Erythroblast (primary cell): ENCODE measurements at places on chromosomes 3 and 15.

GRCh38 chr15:74978503-74978902, 16.9 kb upstream of the SCAMP5 start:
- no peak for DNase-seq

DNA sequence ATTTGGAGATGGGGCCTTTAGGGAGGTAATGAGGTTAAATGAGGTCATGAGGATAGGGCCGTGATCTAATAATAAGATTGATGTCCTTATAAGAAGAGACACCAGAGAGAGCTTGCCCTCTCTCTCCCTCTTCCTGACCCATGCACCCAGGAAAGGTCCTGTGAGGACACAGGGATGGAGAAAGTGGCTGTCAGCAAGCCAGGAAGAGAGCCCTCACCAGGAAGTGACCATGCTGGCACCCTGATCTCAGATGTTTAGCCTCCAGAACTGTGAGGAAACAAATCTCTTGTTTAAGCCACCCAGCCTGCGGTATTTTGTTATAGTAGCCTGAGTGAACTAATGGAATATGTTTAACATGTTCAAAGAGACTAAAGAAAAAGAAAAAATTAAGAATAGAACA, 15.3 kb upstream of the GNB5 start:
- no peak for DNase-seq

DNA sequence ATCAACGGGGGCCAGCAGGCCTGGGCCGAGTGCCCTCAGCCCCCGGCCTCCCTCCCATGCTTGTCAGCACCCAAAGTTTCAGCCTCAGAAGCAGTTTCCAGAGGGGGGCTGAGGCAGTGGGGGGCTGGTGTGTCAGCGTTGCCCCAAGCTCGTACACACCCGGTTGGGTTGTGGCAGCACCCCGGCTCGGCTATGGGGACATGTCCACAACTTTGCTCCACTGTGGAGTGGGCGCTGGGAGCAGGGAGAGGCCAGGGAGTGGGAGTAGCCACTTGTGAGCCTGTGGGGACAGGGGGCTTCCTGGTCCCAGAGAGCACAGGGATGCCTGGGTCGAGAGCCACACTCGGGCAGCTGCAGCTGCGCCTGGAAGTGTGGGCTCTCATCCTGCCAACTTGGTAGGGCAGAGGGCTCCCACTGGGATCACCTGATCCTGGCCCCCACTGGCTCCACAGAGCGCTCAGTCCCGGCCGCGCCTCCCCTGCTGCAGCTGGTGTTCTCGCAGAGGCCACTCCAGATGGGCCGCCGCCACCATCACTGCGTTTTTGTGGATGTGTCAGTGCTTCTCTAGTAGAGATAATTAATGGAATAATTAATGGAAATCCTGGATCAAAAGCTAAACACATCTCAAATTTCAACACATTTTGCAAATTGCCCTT, 75.1 kb downstream of the NR1D2 start:
- DNase-seq, result no peak

DNA sequence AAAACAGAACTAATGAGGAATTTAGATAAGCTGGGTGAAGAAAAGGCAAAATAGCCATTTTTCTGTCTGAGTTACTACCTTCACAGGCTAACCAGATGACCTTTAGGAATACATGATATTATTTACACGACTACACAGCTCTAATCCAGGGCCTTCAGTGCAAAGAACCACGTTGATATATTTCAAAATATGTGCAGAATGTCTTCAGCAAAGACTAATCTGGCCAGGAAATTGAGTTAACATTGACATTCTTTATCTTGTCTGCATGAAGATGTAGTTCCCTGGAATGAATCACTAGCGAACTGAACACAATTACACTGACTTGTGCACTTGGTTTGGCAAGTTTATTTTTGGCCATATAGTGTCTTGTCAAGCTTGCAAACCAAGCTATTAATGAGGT, 41.5 kb downstream of the PDHB start:
- no peak for DNase-seq

- DNase-seq, result no peak
Measured at GRCh38 chr15:36498401-36498800, 81.0 kb upstream of the CDIN1 start.

DNA sequence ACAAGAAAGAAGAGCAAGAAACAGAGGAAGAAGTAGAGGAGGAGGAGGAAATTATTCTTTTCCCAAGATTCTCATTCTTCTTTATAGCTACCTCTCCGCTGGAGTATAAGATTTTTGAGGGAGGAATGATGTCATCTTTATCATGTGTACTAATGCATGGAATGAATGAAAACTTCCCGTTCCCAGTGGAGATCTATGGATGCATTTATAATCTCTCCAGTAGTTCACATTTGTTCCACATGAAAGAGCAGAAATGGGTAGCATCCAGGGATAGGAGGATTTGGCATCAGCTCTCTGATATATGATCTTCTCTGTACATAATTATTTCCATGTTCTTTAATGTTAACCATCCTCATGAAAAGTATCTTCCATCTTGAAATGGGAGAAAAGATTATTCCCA, 244.4 kb downstream of the ADAMTSL3 start:
- DNase-seq, result no peak

GRCh38 chr3:154176036-154176435, 54.8 kb downstream of the ARHGEF26 start:
- DNase-seq, result no peak

GRCh38 chr3:127555108-127555507, 35.4 kb downstream of the TPRA1 start:
- no peak for DNase-seq

- DNase-seq, result no peak
Measured at GRCh38 chr3:183148056-183148455, 14.5 kb downstream of the LAMP3 start.

DNA sequence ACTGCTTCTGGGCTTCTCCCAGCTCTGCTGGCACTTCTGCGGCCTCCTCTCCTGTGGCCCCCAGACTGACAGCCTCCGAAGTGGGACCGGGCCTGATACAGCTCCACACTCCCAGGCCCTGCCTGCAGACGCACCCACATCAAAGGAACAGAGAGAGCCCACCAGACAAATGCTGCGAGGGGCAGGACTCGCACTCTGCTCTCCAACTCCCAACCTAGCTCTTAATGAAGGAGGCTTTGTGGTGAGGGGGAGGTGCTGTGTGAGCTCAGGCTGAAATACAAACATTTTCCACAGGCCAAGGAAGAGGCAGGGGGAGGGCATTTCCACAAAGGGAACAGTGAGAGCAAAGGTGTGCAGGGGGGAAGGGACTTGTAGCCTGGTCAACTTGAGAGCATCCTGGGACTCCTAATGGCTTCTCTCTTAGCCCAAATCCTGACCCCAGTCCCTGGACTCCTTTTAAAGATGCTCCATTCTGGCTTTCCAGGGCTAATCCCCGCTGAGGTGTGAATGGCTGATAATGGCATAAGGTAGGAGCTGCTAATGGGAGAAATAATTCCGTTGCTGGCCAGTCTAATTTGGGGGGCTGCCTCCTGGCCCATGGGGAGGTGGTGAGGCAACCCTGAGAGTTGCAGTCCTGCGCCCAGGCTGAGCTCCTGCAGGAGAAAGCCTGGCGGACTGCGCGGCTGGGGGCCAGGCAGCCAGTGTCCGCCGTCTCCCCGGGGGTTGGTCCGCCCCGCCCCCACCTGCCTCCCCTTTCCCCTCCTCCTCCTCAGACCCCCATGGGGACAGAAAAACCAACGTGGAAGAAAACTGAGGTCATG, 9.6 kb downstream of the LINGO1 start:
- DNase-seq, result no peak

DNA sequence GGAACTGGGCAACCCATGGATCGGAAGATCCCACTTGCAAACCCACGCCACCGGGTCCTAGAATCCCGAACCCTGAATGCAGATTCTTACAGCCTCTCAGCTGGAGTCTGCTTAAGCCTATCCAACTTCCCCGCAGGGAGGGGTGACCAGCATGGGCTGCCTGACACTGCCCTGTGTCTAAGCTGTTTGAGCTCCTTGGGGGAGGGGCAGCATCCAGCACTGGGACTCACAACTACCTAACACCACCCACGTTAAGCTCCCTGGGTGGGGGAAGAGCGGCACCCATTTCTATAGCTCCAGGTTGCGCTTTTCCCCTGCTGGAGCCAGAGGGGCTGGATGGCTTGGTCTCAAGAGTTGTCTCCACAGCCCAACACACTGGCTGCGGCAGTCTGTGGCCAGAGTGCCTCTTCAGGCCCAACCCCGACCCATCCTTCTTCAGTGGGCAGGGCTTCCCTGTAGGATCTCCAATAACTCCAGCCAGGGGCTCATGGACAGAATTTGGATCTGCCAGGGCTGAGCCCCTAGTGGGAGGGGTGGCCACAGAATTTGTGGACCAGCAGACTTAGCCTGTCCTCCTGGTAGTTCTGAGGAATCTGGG, 649.2 kb downstream of the TUSC7 start:
- DNase-seq, result no peak

DNA sequence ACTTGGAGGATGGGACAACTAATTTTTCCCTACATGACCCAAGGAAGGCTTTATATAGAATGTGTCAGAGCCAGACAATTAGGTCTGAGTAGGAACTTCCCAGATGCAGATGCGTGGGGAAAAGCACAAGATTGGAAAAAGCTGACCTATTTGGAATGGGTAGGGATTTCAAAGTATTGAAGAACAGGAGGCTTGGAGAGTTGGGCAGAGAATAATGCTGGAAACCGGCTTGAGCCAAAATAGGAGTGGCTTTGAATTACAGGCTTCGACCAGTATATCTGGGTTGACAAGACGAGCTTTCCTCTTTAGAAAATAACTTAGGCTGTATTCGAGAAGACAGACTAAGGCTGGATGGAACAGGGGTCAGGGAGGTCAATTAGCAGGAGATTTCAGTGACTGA, 181.1 kb downstream of the GBE1 start:
- no peak for DNase-seq

DNA sequence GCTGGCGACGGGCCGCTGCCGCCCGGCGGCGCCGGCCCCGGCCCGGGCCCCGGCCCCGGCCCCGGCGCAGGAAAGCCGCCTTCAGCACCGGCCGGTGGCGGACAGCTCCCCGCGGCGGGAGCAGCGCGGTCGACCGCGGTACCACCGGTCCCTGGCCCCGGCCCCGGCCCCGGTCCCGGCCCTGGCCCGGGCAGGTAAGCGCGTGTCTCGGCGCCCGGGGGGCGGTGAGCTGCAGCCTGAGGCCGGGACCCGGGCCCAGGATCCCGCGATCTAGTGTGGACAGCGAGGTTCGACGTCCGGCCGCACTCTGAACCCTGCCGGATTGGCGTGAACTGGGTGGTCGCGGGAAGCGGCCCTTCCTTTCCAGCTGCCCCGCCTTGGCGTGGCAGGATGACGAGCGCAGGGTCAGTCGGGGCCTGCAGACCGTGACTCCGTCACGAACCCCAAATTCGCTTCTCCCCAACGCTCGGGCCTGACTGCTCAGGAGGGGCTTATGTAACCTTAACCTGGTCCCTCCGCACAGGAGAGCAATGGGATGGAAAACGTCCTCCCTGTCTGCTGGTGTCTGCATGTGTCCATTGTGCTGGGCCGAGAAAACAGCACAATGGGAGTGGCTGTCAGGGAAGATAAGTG, 472 bp downstream of the BSN start:
- DNase-seq, result peak; percentile 78

DNA sequence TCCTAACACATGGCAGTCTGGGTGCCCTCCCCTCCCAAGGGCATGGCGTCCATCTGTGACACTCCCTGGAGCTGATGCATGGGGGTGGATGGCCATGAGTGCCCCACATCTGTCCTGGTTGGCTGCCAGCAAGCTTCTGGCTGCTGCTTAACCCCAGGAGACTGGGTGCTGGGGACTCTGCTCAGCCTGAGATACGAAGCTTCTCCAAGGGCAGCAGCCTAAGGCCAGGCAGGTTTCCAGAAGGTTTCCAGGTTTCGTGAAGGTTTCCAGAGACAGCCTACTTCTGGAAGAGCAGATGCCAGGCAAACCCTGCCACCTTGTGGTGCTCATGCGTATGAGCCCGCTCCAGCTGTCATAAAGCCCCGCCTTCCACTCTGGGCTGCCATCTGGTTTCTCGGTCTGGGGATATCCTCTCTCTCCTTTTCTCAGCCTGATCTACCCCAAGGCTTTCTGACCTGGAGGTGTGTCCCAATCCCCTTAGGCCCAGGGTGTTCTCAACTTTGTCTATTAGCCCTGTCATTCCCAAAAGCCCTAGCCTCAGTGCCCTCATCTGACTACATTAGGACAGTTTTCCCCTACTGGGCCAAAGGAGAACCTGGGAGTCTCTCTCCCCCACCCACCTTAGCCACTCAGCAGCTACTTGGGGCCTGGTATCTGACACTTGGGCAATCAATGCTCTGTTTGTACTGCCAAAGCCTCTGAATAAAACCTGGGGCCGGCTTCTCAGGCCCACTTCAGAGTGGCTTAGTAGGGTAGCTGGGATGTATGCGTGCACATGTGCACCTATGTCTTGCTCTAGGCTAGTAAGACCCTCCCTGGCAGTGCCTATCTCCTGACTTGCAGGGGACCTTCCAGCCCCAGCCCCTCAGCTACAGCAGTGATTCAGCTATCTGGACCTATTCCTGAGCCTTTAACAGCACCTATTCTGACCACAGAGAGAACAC, 12.0 kb downstream of the MRPL46 start:
- DNase-seq, result peak; percentile 53

GRCh38 chr15:48832648-48833047, 21.8 kb upstream of the CEP152 start:
- no peak for DNase-seq

GRCh38 chr3:26280517-26280916, 342.1 kb upstream of the LRRC3B start:
- DNase-seq, result no peak

GRCh38 chr15:70493376-70493775, 270.0 kb downstream of the UACA start:
- no peak for DNase-seq

DNA sequence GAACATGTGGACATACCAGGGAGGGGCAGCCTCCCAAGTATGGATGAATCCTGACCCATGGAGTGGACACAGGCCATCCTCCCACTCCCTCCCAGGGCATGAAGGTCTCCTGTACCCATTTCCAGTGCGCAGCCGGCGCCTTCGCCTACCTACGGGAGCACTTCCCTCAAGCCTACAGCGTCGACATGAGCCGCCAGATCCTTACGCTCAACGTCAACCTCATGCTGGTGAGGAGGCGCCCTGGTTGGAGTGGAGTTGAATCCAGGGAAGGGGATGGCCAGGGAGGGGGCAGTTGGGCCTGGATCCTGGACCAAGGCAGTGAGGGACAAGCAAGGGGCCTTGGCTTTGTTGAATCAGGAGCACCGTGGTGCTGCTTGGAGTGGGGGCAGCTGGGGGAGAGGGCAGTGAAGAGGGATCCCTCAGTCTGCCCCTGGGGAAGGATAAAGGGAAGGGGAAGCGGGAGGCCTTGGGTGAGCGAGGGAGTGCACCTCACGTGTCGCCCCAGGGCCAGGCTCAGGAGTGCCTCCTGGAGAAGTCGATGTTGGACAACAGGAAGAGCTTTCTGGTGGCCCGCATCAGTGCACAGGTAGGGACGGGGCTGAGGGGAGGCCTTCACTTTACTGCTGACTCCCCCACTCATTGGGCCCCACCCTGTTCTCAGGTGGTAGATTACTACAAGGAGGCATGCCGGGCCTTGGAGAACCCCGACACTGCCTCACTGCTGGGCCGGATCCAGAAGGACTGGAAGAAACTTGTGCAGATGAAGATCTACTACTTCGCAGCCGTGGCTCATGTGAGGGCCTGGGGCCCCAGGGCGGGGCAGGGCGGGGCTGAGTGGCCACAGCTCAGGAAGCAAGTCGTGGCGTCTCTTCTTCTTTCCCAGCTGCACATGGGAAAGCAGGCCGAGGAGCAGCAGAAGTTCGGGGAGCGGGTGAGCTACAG, 25.3 kb downstream of the PTPN23 start:
- DNase-seq, result peak; percentile 74
